Stimulated activated CD8-positive, alpha-beta memory T cell treated with anti-CD3 and anti-CD28 coated beads, Interleukin-4, amount 100 ng/mL, for 1 hour (primary cell): ENCODE measurements at places on chromosomes 7 and 10.

DNA sequence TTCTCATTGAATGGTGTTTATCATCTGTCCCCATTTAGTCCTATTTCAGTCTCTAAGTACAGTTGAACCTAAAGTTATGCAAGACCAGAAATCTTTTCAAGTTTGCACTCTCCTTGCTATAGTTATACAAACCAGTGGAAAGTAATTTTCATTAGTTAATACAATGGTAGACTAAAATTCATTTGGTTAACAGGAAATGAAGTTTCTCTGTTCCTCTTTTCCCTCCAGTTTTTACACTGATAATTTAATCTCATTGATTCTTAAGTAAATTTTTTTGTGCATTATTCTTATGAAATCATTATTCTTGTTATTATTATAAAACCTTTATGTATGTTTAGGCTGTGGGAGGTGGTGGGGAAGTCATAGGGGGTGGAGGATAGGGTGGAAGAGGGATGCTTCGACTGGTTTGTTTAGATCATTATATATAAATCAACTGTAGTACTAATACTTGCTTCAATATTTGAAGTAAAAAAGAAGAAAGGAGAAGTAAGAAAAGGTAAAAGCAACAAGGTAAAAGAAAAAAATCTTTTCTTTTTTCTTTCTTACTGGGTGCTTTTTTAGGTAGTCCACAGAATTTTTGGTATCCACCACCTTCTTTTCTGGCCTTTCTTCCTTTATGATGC is 104.1 kb downstream of the GPR85 start:
- DNase-seq = no peak

DNA sequence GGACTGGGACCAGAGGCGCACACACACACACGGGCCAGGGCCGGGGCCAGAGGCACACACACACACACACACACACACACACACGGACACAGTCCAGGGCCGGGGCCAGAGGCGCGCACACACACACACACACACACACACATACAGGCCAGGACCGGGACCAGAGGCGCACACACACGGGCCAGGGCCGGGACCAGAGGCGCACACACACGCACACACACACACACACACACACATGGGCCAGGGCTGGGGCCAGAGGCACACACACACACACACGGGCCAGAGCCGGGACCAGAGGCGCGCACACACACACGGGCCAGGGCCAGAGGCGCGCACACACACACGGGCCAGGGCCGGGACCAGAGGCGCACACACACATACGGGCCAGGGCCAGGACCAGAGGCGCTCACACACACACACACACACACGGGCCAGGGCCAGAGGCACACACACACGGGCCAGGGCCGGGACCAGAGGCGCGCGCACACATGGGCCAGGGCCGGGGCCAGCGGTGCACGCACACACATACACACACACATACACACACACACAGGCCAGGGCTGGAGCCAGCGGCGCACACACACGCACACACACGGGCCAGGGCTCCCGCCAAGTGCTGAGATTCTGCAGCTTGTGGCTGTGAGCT is 268.8 kb downstream of the ELFN1 start:
- DNase-seq = no peak

DNA sequence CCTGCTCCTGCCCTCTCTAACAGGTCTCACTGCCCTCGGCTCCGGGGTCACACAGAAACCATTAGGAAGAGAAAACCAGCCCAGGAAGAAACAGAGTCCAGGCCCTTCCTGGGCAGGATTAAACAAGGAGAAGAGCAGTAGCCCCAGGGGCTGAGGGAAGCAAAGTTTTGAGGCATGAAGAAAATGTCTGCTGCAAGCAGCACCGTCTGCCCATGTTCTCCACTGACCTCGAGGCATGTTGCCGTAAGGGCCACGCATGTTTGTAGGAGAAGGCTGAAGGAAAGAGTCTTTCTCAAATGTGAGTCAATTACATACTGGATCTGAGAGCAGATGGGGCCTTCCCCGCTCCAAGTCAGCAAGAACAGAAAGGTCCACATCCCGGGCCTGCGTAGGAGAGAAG is 4.2 kb downstream of the ZNF746 start:
- DNase-seq = no peak

DNA sequence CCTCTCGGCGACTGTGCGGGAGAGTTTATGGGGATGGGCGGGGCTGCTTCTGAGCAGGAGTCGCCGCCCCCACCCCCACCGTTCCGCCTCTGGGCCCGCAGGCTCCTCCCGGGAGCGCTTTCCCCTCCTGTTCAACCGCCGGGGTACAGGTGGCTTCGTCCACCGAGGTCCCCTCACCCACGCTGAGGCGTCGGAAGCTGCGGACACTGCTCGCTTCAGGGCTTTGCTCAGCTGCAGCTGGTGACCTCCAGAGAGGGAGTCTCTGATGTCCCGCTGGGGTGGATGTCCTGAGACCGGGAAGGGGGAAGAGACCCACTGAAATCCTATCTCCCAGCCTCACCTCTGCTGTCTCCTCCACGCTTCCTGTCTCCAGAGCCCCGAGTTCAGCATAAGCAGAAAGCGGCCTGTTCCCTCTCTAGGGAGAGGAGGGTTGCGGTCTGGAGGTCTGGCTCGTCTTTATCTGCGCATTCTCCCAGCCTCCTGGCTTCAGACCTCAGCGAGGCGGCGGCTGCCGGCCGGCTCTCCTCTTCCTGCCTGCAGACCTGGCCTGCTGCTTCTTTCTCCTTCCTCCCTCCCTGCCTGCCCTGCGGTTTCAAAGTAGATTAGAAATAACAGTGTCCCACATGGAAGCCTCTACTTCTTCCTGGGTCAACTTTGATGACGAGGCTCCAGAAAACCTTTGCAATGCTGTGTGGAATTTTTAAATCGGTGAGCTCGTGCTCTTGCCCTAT is 1.8 kb downstream of the CYP2E1 start:
- no peak for DNase-seq

DNA sequence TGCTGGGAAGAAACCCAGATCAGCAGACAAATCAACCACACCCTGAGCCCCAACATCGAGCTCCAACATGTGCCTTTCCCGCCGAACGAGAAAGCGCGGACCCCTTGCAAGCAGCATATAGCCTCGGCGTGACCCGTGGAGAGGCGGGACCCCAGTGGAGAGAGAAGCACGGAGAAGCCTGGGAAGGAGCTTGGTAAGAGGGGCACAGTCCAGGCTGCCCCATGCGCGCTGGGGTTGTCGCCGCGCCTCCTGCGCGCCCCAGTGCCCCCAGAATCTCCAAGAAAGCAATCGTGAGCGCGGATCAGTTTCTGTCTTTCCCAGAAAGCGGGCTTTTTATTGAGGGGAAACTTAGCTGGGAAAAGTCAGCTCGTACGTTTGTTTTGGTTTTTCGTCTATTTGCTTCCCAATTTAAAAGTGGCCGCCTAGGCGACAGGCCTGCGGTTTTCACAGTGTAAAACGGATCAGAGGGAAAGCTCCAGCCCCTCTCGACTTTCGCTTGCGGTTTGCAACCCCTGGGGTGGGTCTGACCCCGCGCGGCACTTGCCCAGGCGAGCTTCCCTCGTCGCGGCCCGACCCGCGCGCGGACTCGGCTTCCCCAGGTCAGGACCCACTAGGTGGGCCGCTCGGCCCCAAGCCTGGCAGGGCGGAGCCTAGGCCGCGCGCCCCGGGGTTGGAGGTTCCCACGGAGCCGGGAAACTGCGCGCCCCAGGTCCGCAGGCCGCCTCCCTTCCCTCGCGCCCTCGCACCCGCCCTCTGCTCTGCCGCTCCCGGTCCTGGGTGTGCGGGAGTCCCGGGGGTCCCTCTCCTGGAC is 31.1 kb downstream of the SKIDA1 start:
- no peak for DNase-seq

DNA sequence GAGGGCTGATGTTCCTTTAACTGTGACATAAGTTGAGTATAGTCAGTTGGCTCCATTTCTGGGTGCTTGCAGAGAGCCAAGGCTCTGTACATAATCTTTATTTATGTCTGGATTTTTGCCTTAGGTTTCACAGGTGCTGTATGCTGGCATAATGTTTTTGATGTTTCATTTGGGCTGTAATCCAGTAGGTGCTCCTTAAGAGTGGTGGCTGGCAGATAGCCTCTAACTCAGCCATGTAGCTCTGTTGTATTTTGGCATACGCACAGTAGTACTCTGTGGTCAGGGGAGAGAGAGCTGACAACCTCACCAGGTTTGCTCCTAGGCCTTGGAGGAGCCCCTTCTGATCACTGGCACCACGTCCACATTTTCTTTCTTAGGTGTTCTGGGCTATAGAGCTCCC is 61.1 kb downstream of the RNF133 start:
- DNase-seq = no peak

DNA sequence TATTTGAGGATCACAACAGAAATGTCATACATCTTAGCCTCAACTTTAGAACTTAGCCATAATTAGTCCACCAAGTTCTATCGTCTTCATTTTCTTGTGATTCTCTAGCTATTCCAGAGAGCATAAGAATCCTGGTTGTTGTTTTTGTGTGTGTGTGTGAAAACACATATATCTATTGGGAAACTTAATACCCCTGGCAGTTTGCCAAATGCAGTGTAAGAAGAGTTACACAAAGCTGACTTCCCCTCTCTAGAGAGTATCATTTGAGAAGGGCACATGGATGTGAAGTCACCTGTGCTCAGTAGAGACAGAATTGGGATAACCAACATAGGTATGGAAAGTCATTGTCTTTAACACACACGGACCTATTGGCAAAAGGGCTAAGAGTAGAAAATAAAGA is 19.3 kb downstream of the FOXI2 start:
- no peak for DNase-seq

- no peak for DNase-seq
These were observed 31.3 kb upstream of the FOXL3 start for GRCh38 chr7:258476-259190.

DNA sequence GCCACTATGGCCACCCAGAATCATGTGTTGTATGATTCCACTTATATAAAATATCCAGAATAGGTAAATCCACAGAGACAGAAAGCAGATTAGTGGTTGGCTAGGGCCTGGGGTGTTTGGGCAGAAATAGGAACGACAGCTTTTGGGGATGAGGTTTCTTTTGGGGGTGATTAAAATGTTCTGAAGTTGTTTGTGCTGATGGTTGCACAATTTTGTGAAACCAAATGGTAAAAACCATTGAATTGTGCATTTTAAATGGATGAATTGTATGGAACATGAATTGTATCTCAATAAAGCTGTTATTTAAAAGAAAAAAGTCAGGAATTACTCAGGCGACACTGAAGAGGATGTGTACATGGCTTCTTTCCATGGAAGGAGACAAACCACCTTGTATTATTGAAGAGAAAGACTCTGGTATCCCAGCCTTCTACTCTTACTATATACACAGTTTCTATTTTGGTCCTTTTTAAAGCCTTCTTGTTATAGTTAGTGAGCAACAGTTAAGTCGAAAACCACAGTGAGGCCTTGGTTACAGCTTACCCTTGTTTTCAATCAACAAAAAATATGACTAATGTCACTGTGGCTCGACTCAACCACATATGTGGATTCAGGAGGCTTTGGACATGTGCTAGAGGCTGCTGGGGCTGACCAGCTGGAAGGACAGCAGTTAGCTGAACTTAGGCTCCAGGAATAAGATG is 57.1 kb upstream of the KMT2E start:
- DNase-seq = no peak

DNA sequence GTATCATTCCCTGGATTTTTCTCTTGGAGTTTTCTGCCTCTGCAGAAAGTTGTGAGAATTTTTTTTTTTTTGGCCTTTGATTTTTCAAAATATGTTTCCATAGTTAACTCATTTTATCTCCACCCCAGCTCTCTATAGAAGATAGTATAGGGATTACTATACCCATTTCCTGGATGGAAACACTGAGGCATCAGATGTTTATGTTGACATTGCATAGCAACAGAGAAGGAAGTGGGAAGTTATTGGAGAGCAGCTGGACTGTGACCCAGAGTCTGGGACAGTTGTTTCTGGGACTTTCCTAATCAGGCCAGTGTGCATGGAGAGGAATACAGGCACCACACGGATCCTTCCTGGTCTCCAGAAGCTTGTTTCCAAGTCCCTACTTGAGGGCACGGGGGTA is 158.0 kb downstream of the CDH23 start:
- DNase-seq = no peak

- DNase-seq = no peak
These were observed 147.0 kb downstream of the NRP1 start for GRCh38 chr10:33187427-33187999.

DNA sequence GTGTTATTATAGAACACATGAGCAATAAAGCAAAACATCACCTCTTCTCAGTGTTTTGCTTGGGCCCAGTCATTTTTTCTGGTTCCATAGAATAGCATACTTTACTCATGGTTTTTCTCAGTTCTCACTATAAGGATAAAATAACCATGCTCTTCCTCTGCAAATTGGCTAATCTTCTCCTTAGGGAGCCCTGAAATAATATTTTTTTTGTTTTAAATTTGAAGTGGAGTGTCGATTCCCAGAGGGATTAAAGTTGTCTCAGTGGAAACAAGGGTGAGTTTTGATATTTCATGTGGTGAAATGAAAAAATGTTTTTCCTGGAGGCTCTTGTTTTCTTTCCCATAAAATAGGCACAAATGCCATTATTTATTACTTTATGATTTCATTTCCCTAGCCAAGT is 127.3 kb downstream of the NOC3L start:
- no peak for DNase-seq

GRCh38 chr7:120989257-120990220 is 1.0 kb downstream of the CPED1 start:
- DNase-seq = no peak

- DNase-seq = no peak
These were observed 47.4 kb downstream of the ATOH7 start for GRCh38 chr10:68184546-68184945.

- DNase-seq = no peak
These were observed 776.4 kb upstream of the AUTS2 start for GRCh38 chr7:68821846-68822245.

DNA sequence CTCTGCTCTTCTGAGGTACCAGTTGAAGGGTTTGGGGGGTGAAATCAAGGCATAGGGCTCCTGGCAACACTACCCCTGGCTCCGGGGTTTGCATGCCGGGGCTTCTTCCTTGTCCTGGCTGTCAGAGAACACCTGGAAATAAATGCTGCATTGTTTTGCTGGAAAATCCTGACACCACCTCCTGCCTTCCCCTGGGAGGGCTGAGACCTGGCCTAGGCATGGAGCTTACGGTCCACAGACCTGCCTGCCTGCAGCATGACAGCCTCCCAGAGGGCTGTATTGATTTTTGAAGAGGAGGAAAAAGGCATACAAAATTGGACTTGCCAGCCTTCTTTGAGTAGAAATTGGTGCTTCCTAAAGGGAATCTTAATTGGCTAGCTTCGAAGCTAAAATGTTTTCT is 227.1 kb downstream of the MGMT start:
- DNase-seq = no peak

- DNase-seq = no peak
These were observed 4.2 kb downstream of the IKZF1 start for GRCh38 chr7:50308532-50309385.

DNA sequence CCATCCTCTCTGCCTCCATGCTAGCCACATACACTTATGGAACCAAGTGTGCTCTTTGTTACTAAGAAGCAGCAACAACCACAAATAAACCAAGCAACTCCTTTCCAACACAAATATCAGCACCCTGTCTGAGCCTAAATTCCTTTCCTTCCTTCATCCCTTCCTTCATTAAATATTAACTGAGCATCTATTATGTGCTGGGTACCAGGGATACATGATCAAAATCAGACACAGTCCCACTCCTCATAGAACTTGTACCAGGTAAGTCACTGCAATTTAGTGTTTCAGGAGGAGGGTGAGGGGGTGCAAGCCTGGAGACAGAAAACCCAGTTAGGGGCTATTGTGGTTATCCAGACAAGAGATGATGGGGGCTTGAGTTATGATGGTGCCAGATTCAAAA is 10.8 kb downstream of the CREB5 start:
- DNase-seq = no peak

GRCh38 chr7:157498657-157499056 is 161.9 kb downstream of the DNAJB6 start:
- no peak for DNase-seq
